Right atrium auricular region (tissue), 2 donors: ENCODE measurements at places on chromosomes 1 and 21.

DNA sequence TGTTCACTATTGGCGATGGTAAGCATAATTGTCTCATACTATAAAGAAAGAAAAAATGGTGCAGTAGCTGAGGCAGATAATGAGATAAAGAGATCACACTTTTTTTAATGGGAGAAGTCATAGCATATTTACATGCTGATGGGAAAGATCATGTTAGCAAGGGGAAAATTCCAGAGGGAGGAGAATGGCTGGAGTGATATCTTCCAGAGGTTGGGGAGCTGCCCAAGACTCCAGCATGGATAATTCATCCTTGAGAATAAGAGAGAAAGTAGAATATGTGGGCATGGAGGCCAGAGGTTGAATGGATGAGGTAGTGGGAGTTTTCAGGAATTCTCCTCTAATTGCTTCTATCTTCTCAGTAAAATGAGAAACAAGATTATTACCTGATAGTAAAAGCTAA lies 45.8 kb upstream of the RGS1 start:
- H3K36me3 ChIP-seq: no peaks in the 10 kb centered on the region
- DNase-seq: no peak
- no peak overlapping the region for H3K4me3 ChIP-seq
- no peaks in the 10 kb centered on the region for H3K27me3 ChIP-seq
- H3K27ac ChIP-seq: no peak overlapping the region
- H3K4me1 ChIP-seq: no peaks in the 10 kb centered on the region

GRCh38 chr21:40760821-40761220 lies 86.1 kb downstream of the DSCAM start:
- no peaks in the 10 kb centered on the region for H3K27me3 ChIP-seq
- no peak overlapping the region for H3K4me3 ChIP-seq
- H3K4me1 ChIP-seq: no peaks in the 10 kb centered on the region
- no peak overlapping the region for H3K27ac ChIP-seq
- no peaks in the 10 kb centered on the region for H3K36me3 ChIP-seq

- H3K27ac ChIP-seq: peak overlapping the region; percentile 98
- H3K4me3 ChIP-seq: peak overlapping the region; percentile 54
- peaks cover 15% of the 10 kb centered on the region for H3K36me3 ChIP-seq
- H3K4me1 ChIP-seq: no peaks in the 10 kb centered on the region
- H3K27me3 ChIP-seq: no peaks in the 10 kb centered on the region
Measured at GRCh38 chr1:150561254-150561973, 12.2 kb downstream of the ADAMTSL4 start.

DNA sequence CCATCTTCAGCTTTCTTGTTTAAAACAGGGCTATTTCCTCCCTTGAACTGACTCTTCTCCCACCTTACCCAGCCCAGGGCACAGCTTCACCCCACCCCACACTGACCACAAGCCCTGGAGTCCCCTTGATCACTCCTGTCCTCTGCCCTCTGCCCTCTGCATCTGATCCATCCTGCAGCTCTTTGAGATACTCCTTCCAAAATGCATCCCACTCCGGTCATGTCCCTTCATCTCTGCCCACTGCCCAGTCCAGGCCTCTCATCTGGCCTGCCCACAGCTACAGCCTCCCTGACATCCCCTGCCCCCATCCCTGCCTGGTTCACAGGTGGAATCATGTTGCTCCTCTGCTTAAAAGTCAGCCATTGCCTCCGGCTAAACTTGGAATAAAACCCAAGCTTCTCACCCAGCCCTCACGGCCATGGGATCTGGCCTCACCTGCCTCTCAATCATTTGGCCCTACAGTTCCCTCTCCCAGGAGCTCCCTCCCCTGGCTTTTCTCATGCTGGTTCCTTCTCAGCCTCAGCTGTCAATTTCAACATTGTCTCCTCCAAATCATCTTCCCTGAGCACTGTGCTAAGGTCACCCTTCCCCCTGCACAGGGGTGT lies 202.0 kb downstream of the MATN1 start:
- H3K27ac ChIP-seq: peak overlapping the region; percentile 90
- no peaks in the 10 kb centered on the region for H3K4me1 ChIP-seq
- DNase-seq: peak; percentile 43
- H3K36me3 ChIP-seq: no peaks in the 10 kb centered on the region
- no peak overlapping the region for H3K4me3 ChIP-seq

DNA sequence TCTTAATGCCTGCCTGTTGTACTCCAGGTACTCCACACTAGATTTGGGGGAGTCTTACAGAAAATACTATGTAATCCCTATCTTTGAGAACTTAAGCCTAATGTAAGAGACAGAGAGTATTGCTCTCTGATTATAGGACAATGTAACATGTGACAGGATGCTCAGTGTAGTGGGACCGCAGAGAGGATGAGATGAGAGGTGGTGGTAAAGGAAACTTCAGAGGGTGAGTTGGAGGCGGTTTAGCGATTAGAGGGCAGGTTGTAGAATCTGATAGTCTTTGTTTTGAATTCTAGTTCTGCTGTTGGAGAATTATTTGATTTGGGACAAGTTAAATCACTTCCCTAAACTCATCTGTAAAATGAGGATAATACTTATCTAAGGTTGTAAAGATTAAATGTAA lies 5.4 kb downstream of the SOAT1 start:
- no peak for DNase-seq
- H3K4me1 ChIP-seq: no peaks in the 10 kb centered on the region
- no peak overlapping the region for H3K4me3 ChIP-seq
- H3K27ac ChIP-seq: no peak overlapping the region
- peaks cover 10% of the 10 kb centered on the region for H3K36me3 ChIP-seq

DNA sequence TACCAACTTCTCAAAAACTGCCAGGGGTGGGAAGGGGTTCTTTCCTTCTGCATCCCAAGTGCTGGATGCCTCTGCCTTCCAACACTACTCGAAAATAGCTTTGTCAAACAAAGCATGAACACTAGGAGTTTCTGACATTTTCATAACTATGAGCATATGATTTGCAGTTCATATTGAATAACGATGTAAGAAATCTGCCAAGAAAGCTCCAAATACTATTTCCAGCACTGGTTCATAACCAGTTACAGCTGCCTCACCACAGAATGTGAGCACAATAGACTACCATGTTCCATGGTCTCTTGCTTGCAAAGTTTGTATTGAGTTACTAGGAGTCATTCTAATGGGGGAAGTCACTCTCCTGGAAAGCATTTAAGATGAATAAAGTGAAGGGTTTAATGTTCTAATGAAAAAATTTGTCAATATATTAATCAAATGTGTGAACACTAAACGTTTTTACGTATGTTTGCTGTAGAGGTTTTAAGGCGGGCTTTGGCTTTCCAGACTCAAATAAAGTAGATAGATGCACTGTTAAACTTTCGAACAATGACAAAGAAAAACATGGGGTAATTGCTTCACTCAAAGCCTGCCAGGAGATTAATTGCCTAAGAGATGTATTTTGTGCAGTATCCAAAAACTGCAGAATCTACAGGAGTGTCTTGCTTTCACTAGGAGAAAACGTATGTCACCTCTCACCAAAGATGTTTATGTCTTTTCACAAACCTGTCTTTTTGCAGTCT lies 78.6 kb upstream of the UBE2U start:
- H3K27me3 ChIP-seq: no peaks in the 10 kb centered on the region
- no peak overlapping the region for H3K4me3 ChIP-seq
- no peak for DNase-seq
- H3K27ac ChIP-seq: no peak overlapping the region
- no peaks in the 10 kb centered on the region for H3K36me3 ChIP-seq

GRCh38 chr21:25563361-25564116 lies 43.7 kb downstream of the MRPL39 start:
- no peaks in the 10 kb centered on the region for H3K27me3 ChIP-seq
- no peak overlapping the region for H3K27ac ChIP-seq
- no peaks in the 10 kb centered on the region for H3K36me3 ChIP-seq

GRCh38 chr1:97610748-97611147 lies 310.1 kb downstream of the DPYD start:
- H3K27ac ChIP-seq: no peak overlapping the region
- no peaks in the 10 kb centered on the region for H3K27me3 ChIP-seq
- H3K4me3 ChIP-seq: no peak overlapping the region
- no peaks in the 10 kb centered on the region for H3K4me1 ChIP-seq

DNA sequence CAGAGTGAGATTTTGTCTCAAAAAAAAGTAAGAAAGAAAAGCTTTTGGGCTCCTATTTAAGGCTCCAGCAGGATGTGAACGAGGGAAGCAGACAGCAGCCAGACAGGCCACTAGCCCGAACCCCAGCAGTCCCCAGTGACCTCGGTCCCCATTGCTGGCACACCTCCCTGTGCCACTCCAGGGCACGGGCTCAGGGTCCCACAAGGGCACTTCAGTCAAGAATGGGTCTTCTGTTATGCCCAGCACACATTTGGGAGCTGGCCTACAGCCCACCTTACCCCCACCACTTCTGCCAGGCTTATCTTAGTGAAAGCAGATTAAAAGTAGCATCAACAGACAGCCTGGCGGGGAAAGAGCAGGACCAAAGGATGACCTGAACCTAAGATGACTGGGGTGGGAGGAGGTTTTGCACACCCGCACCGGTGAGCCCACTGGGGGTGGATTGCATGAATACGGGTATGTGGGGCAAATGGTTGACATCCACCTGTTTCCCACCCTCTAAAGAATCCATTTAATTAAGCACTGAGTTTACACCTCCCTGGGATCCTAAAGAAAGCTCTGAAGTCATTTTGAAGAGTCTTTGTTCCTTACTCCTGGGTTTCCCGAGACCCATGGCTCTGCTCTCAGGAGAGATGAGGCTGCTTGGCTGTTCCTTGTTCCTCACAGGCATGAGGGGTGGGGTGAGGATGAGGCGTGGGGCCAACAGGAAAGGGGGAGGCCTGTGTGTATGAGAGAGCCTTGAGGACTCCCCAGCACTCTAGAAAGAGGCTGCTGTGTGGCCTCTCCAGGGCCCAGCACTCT lies 4.7 kb downstream of the CHI3L1 start:
- H3K36me3 ChIP-seq: no peaks in the 10 kb centered on the region
- H3K27ac ChIP-seq: no peak overlapping the region
- no peak for DNase-seq
- no peaks in the 10 kb centered on the region for H3K4me1 ChIP-seq
- no peaks in the 10 kb centered on the region for H3K27me3 ChIP-seq

DNA sequence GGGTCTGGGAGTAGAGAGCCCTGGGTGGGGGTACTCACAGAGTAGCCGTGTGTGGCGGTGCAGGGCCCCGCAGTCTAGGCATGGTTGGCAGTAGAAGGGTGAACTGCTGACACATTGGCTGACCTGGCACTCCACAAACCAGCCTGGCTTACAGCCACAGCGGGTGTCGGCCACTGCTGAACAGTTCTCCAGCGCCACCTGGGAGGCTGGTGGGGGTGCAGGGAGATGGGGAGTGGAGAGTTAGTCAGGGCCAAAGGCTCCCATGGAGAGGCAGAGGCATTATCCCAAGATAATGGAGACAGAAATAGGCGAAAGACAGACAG lies 1.5 kb downstream of the TNFRSF25 start:
- no peaks in the 10 kb centered on the region for H3K27me3 ChIP-seq
- H3K4me1 ChIP-seq: no peaks in the 10 kb centered on the region

DNA sequence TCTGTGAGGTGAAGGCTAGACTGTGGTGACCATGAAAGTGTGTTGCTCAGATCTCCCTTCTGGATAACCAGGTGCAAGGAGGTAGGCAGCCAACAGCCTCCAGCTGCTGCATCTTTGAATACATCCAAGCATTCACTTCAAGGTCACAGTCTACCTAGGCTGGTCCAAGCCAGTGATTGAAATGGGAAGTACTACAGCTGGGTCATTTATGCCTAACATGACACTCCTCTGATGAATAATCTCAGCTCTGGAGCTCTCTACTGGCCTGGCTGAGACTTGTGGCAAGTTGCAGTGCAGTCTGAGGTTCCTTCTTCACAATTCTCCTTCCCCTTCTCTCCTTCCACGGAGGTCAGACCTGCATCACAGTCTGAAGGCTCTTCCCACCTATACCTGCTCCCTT lies 35.0 kb upstream of the ARHGAP29 start:
- no peak for DNase-seq
- no peaks in the 10 kb centered on the region for H3K4me1 ChIP-seq
- H3K4me3 ChIP-seq: no peak overlapping the region
- no peaks in the 10 kb centered on the region for H3K36me3 ChIP-seq
- H3K27ac ChIP-seq: no peak overlapping the region

DNA sequence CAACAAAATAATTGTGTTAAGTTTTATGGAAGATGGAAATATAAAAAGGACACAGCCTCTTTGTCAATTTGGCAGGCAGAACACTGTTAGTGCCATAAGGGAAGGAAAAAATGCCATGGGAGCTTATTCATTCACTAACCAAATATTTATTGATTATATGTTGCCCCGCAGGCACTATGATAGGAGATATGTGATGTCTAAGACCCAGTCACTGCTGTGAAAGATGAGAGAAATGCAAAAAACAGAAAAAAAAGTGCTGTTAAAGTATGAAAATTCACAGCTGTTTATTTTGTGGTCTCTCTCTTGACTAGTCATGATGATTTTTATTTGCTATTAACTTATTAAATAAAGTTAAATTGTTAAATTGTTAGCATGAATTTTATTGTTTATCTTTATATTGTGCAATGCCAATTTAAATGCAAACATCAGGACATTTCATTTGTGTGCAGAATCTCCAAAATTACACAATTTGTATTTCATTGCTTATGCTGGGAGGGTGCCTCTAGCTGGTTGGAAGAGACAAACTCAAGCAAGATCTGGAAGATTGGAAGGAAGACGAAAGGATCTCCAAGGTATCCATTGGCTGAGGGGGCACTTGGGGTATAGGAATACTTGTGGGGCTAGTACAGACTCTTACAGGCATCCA lies 17.8 kb upstream of the PTGFR start:
- H3K27me3 ChIP-seq: no peaks in the 10 kb centered on the region
- no peaks in the 10 kb centered on the region for H3K36me3 ChIP-seq
- no peak overlapping the region for H3K4me3 ChIP-seq
- H3K27ac ChIP-seq: no peak overlapping the region

DNA sequence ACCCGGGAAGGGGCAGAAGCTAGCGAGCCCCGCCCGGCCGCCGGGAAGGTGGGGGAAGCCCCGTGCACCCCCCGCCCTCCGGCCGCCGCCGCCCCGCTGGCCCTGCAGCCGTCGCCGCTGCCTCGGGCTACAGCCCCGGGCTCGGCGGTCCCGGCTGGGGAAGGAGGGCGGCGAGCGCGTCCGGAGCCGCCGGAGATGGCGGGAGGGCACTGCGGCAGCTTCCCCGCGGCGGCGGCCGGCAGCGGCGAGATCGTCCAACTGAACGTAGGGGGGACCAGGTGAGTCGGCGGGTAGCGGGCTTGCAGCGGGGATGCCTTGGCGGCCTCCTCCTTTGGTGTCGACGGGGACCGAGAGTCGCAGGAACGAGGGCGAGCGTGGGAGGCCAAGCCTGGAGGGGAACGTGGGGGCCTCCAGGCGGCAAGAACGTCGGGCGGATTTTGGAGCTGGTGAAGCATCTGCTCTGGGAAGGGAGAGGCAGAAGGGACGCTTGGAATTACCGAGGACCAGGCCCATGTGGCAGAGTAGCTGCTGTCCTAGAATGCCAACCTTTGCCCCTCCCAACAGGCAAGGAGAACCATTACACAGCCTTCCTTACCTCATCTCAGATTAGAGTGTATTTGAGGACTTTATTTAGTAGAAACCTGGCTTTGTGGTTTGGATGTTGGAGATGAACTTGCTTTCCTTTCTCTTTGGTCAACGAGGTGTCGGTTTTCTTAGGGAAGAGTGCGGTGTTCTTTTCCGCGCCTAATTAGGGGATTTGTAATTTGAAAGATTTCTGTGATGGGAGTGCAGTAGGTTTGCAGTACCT lies 591 bp downstream of the KCTD3 start:
- no peaks in the 10 kb centered on the region for H3K4me1 ChIP-seq
- no peaks in the 10 kb centered on the region for H3K36me3 ChIP-seq
- no peak for DNase-seq
- no peaks in the 10 kb centered on the region for H3K27me3 ChIP-seq
